ENCODE measurements at places on chromosomes 12 and 14.

DNA sequence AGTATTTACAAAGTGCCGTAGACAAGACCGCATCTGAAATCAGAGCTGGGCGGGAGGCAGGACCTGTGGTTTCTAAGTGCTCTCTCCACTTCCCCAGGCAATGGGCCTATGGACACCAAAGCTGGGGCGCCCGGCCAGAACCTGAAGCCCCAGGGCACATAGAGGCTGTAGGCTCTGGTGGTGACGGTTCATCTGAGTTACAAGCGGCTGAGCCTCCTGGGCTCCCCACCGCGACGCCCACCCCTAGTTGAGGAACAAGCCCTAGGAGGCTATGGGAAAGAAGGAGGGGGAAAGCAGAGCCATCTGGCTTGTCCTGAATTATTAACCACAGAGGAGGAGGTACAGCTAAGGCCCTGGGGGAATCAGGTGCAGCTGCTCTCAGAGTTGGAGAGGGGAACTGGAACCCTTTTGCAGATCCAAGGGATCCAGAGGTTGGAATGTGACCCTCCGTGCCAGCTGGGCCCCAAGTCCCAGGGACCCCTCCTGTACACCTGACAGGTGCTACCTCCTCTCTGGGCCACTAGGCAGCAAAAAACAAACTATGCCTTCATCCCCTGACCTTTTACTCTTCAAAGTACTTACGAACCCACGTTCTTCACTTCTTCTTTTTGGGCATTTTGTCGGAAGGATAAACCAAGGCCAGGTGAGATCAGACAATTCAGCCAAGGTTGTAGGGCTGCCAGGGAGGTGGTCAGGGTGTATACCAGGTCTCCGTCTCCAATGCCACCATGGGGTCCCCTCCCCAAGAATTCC is 77.2 kb downstream of the ARL6IP4 start:
- DNase-seq: no peak

DNA sequence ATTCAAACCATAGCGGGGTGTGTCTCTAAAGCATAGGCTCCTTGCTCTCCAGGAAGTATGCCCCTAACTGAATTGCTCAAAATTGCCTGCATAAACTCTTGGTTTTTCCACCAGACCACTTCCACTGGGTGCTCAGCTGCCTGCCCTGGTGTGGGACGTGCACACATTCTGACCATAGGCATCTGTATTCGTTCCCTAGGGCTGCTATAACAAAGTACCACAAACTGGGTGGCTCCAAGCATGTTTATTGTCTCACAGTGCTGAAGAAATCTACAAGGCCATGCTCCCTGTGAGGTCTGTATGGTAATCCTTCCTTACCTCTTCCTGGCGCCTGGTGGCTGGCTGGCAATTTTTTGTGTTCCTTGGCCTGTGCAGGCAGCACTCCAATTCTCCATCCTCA is 16.4 kb upstream of the GALNT6 start:
- no peak for DNase-seq

DNA sequence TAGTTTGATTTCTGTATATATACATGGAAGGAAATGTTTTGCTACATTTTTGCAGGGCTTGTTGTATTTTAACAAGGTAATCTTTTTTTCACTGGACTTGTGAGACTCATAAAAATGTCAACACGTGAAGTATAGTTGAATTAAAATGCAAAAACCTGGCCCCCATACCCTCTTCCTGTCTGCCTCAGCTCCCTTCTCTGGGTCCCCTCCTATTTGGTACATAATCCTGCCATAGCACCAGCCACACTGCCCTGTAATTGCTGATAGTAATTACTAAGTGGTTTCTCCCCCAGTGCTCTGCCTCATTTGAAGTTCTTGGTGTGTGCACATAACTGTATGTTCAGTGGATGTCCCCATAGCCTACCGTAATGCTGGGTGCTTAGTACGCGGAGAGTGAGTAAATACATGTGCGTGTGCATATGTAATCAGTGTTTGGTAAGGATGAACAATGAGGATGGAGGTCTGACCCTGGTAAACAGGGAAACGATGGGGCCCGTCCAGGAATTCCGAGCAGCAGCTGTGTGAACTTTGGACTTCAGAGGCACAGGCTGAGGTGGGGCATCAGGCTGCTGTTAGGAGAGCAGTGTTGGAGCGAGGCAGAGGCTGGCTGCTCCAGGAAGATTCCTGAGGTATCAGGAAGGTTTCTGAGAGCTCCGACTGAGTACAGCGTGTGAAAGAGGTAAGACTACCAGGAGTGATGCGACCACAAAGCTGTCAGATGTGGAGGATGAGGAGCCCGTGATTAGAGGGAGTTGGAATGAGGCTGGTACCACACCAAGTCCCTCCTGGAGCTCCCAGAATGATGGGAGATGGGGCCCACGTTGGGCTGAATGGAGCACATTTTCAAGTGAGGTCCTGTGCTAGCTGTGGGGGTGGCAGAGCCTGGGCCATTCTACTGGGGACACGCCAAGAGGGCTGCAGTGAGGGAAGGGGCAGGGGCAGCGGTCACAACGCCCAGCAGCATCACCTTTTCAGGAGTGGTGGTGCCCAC is 106.8 kb downstream of the PELI2 start:
- DNase-seq: no peak

DNA sequence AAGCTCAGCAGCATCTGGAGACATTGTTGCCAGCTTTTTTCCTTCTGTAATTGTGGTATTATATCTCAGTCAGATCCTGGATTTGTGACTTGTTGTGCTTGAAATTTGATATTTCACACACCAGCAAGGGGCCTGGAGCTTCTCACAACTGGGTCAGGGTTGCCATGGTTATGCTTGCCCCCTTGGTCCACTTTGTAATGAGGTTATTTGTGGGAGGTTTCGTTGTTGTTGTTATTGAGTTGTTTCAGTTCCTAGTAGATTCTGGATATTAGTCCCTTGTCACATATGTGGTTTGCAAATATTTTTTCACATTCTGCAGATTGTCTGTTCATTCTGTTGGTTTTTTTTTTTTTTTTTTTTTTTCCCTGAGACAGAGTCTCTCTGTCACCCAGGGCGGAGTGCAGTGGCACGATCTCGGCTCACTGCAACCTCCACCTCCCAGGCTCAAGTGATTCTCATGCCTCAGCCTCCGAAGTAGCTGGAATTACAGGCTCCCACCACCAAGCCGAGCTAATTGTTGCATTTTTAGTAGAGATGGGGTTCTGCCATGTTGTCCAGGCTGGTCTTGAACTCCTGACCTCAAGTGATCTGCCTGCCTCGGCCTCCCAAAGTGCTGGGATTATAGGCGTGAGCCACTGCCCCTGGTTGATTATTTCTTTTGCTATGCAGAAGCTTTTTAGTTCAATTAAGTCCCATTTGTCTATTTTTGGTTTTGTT is 80.6 kb upstream of the ETV6 start:
- no peak for DNase-seq

DNA sequence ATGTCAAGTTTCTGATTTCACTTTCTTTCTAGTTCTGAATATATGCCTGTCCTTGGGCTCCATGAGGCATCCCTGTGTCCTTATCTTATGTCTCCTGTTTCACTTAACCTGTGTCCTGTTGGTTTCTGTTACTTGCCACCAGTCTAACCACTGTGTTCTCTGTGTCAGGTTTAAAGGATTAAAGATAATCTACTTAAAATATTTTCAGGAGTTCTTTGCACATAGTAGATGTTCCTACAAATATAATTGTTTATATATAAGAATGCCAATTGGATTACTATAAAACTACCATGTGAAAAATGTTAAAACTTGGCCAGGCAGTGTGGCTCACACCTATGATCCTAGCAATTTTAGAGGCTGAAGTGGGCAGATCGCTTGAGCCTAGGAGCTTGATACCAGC is 406.4 kb downstream of the CCER1 start:
- DNase-seq: no peak

- DNase-seq: no peak
Measured at GRCh38 chr12:95002754-95003153, 743 bp downstream of the NDUFA12 start.

GRCh38 chr14:38790916-38791315 is 312.1 kb downstream of the SEC23A start:
- DNase-seq: no peak

DNA sequence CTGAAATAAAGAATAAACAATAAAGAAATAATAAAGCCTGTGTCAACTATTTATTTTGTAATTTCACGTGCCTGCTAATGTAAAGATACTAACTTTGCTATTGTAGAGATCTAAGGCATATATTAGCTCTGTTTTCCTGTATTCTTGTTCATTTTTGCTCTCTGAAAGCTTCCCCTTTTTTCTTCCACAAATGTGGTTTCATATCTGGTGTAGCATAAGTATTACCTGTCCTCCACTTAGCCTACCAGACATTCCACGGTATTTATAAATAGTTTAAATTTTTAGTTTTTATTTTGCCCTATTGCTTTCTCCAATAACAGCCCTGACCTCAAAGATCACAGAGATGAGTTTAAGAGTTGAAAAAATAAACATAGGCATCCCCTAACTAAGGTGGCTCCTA is 92.6 kb upstream of the ATP2B1 start:
- DNase-seq: no peak

DNA sequence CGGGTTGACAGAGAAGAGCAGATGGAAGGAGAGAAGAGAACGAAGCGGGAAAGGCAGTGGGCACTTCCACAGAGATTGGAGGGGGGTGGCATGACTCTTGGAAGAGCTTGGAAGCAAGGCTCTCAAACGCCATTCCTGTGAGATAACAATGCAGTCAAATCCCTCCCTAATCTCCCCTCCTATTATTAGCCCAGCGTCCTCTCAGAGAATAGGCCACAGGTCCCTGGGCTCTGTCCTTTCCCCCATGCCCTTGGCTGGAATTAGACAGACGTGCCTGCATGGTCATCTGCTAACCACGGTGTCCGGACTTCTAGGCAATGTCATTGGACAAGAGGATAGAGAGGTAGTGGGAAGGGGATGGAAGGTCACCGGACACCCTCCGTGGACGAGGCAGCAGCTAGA is 8.0 kb upstream of the MYH7 start:
- DNase-seq: no peak

DNA sequence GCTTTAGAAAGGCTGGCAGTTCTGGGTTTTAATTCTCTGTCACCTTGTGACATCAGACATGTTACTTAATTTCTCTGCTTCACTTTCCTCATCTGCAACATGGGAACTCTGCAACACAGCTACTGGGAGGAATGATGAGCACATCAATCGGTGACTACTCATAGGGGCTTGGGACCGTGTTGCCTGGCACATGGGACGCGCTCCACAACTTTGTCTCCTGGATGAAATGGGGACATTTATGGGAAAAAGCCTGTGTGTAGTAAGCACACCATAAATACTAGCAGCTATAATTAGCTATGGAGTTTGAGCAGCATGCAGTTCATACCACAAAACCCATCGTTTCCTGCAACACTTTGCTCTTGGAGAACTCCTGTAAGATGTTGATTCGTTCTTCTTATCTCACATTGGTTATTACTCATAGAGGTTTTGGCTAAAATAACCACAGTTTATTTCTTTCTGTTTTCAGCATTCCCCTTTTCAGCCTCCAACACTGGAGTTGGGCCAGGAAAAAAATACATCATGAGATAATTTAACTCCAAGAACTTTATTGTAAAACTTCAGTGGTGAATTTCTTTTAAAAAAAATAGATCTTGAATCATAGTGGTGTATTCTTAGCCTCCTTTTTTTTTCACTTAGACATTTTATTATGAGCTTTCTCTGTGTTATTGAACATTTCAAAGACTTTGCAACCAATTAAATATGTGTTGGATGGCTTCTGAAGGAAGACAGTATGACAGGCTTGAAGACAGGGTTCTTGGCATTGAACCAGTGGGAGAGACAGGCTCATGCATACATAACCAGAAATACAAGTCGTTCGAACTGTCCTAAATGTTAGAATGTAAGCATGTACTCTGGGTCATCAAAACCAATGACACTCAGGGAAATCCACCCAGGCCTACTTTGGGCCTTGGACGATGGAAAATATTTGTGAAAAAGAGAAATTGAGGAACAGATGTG is 72.7 kb downstream of the RIN3 start:
- peak; percentile 23 for DNase-seq
